ENCODE measurements at places on chromosomes 7 and 10.

DNA sequence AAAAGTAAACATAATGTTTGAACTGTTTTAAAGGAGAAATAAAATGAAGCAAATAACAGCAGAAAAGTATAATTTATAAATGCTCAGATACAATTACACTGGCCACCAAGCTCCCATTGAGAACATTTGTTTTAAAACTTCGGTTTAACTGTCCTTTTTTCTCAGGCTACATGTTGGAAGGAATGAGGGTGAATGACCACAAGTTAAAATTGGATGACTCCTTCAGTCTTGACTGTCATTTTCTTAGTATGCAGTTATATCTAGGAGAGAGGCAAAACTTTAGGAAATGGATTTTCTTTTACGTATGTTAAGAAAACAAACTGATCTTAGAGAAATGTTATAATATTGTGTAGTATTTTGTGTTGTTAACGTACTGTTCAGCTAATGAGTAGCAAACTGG is 5.0 kb downstream of the TRIM24 start:
- no peak for DNase-seq

DNA sequence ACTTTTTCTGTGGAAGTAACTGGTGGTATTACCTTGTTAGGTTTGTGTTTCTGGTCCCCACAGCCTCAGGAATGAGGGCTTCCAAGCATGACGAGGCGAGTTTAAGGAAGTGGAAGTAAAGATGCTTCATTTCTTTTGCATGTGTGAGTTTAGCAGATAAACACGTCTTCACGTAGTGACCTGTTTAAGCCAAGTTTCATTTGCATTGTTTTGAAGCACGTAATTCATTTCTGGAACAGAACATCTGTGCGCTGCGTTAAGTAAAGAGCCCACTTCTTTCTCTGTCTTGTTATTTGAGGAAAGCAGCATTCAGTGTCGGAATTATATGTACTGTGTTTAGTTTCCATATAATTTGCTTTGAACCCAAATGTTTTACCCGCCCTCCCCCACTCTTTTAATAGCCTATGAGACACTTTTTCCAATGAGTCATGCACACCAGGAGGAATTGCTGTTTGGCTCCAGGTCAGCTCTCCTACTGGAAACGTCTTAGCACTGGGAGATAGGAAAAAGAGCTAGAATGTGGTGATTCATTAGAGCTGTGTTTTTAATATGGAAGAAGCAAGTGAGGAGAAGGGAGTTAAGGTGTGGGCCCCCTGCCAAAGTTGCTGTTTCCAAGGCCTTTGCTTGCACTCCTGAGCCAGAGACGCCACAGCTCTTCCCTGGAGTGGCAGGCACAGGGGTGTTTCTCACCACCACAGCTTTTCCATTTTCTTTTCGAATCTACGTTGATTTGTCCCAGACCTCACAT is 36.7 kb downstream of the BTBD16 start:
- DNase-seq, result no peak

DNA sequence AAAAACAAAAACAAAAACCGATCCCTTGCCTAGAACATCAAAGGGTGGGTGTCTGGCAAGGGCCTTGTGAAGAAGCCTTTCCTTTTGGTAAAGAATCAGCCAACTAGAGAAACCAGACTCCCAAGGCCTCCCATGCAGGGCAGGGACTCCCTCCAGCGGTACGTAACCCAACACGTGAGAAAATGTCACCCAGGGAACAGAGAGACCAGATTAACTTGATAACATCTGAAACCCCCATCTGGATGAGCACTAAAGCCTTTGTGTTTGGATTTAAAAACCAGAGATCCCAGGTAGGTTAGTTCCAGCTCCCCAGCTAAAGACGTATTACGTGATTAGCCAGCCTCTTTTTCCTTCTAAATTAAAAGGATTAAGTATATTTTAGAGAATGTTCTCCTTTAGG is 3.0 kb upstream of the HABP2 start:
- DNase-seq, result no peak

DNA sequence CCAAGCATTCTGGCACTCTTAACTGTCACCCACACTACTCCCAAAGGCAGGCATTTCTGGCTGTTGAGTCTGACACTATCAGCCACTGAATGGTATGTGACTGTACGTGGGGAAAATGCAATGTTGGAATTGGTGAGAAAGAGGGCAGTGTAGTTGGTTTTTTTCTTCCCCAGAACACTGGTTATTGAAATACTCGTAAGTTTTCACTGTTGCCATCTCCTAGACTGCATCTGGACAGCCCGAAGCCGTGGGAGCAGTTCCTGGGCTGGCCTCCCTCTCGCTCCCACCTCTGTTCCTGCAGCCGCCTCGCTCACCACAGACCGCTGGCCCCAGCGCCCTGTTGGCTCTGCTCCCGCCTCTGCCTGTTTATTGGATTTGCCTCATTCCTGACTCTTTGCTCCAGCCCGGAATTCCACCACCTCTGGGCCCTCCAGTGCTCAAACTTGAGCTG is 5.7 kb downstream of the PLCE1 start:
- DNase-seq, result no peak

- no peak for DNase-seq
These were observed 575.6 kb upstream of the MKI67 start for GRCh38 chr10:128701837-128702236.

DNA sequence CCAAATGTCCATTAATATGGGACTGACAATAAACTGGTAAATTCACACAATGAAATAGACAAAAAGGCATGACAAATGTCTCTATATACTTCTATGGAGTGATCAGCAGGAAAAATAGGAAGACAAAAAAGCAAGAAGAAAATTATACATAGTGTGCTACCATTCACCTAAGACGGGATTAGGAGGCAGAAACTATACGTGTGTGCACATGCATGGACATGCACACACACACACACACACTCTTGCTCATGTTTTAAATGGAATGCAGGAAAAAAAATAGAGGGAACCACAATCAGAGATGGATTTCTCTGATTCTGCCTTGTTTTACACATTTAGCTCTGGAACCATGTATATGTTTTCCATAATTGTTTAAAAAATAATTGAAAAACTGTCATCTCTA is 119.0 kb downstream of the ZFAND4 start:
- no peak for DNase-seq

DNA sequence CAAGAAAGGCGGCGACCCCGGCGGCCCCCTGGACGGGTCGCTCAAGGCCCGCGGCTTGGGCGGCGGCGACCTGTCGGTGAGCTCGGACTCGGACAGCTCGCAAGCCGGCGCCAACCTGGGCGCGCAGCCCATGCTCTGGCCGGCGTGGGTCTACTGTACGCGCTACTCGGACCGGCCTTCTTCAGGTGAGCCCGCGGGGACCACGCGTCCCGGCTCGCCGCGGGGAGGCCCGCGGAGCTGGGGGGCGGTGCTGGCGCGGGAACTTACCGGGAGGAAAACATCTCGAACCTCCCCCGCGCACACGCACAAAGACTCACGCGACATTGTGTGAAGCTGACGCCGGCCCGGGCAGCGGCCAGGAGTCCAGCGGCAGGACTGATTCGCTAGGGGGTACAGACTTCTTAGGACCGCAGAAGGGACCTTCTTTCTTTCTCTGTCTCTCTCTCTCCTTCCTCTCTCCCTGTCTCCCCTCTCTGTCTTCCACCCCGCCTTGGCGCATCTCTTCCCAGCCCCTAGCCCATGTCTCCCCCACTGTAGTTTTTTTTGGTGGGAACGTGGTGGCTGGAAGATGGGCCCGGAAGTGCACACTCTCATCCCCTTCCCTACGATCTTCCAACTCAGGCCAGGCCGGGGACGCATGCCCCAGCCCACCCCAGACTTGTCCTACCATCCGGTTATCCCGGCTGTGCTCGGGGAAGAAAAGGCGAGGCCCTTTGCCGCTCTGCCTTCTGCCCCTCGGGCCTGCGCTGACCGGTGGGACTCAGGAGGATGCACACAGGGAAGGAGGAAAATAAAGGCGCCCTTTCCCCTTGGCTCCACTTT is 1.2 kb downstream of the EN2 start:
- no peak for DNase-seq

GRCh38 chr7:151166629-151167196 is 781 bp downstream of the GBX1 start:
- no peak for DNase-seq

- DNase-seq, result no peak
These were observed 20.8 kb downstream of the GHRHR start for GRCh38 chr7:30984359-30985107.

DNA sequence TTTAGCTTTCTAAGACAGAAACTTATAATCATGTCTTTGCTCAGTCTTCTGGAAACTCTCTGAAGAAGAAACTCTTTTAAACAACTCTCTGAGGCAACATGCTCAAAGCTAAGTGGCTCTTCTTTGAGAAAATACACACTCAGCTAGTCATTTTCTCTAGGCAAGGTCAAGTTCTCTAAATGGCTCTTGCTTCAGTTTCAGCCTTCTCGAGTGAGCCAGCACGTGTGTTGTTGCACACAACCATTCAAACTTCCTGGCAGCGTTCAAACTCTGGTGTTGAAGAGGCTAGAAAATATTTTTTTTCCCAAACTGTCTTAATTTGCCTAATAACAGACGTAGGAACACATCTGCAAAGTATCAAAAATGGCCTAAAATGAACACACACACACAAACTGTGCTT is 129.1 kb downstream of the THSD7A start:
- DNase-seq, result no peak

GRCh38 chr10:86199041-86199440 is 167.6 kb downstream of the GRID1 start:
- DNase-seq, result no peak

DNA sequence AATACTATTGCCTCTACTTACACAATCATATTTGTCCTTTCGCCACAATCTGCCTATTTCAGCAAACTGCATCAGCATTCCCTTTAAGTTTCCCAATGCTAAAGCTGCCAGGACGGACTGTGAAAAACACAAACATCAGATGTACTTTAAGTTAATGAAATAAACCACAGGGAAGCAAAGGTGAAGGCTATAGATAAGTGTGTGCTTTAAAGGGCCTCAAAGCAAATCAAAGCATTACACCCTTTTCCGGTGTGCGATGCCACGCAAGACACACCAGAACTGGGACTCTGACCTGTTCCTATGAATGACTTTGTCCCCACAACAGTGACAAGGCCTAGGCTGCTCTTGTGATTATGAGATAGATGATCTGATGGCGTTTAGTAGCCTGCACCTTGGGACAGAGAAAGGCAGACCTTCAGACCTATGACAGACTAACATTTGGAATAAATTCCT is 23.4 kb downstream of the SLC26A3 start:
- no peak for DNase-seq
